ENCODE measurements at places on chromosomes 5 and 9. TPM values are rescaled to one million over a fixed set of nuclear protein-coding genes. Genes with fewer than 3 reads are reported as not detected.

GRCh38 chr9:91131433-91131839 is 230.3 kb downstream of the AUH start:
- peak overlapping the region; percentile 72 for H3K4me3 ChIP-seq
- no peaks in the 10 kb centered on the region for H3K27me3 ChIP-seq
- peak overlapping the region; percentile 98 for H3K27ac ChIP-seq

DNA sequence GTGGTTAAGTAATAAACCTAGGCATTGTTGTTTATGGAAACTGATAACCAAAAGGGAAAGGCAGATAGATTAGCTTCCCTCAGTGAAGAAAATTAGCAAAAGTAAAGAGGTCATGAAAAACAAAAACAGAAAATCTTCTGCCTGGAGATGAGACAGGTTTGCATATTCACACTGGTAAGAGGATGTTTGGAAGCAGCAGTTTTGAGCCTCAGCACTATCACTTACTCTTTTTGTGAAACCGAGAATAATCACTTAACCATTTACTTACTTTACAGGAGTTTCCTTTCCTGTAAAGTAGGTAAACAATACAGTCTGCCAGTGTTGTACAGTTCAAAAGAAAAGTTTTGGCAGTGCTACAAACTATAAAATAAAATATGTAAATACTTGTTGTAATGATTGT is 35.5 kb upstream of the EMB start:
- H3K27me3 ChIP-seq: no peaks in the 10 kb centered on the region
- peaks cover 20% of the 10 kb centered on the region for H3K36me3 ChIP-seq
- no peak for DNase-seq
- no peak overlapping the region for H3K27ac ChIP-seq
- H3K4me3 ChIP-seq: no peak overlapping the region
- H3K4me1 ChIP-seq: peaks cover 20% of the 10 kb centered on the region

GRCh38 chr5:145743396-145744061 is 91.6 kb downstream of the PRELID2 start:
- no peak overlapping the region for H3K27ac ChIP-seq
- H3K4me1 ChIP-seq: no peaks in the 10 kb centered on the region
- H3K27me3 ChIP-seq: no peaks in the 10 kb centered on the region
- H3K4me3 ChIP-seq: no peak overlapping the region
- peak; percentile 28 for DNase-seq
- no peaks in the 10 kb centered on the region for H3K36me3 ChIP-seq

- H3K27me3 ChIP-seq: no peaks in the 10 kb centered on the region
- no peak for DNase-seq
- no peak overlapping the region for H3K4me3 ChIP-seq
- H3K36me3 ChIP-seq: peaks cover 16% of the 10 kb centered on the region
- H3K4me1 ChIP-seq: peaks cover 28% of the 10 kb centered on the region
Measured at GRCh38 chr9:126335837-126336735, 9.5 kb downstream of the MVB12B start.

Gene FOXD4L6
- not detected for total RNA-seq

GRCh38 chr5:79081779-79082178 is 12.2 kb downstream of the BHMT2 start:
- H3K36me3 ChIP-seq: no peaks in the 10 kb centered on the region
- no peak for DNase-seq
- no peak overlapping the region for H3K27ac ChIP-seq
- H3K4me3 ChIP-seq: no peak overlapping the region
- H3K4me1 ChIP-seq: peaks cover 5% of the 10 kb centered on the region

Gene FAM163B
- not detected for total RNA-seq

DNA sequence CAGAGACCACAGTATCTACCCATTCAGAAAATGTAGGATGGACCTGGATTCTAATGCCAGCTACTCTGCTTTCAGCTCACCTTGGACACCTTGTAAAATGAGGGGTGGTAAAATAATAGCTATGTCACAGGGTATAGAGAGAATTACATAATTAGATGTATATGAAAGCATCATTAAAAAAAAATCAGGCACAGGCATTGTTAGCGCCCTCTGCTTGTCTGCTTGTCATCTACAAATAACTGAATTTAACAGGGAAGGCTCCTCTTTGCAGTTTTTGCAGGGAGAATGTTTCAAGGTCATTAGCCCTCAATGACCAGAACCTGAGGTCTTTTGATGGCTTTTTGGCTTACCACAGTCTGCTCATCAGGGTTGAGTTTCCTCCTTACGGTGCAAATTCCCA is 58.0 kb downstream of the GPR21 start:
- no peak overlapping the region for H3K4me3 ChIP-seq
- H3K27ac ChIP-seq: no peak overlapping the region
- no peaks in the 10 kb centered on the region for H3K27me3 ChIP-seq
- no peak for DNase-seq

DNA sequence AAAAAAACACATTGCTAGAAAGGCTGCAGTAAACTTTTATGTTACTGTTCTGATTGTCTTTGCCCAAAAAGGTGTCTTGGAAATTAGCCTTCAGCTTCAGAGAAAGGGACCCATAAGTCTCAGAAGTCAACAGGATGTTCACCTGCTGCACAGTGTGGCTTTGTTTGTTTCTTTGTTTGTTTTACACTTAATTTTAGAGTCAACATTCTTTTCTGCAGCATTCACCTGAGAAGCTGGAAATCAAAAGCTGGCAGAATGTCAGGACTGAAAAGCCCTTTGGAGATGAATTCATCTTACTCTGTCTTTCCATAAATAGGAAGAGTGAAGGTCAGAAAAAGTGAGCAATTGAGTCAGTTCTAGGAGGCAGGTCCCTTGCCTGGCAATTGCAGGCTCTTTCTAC is 170.0 kb downstream of the PAPPA start:
- H3K36me3 ChIP-seq: no peaks in the 10 kb centered on the region
- H3K27me3 ChIP-seq: no peaks in the 10 kb centered on the region
- H3K4me3 ChIP-seq: no peak overlapping the region
- DNase-seq: no peak
- no peak overlapping the region for H3K27ac ChIP-seq

Gene ENC1
- total RNA-seq: 0.96 TPM

Gene TNFSF15
- 1.0 TPM for total RNA-seq

Gene SLC34A1
- total RNA-seq: 1.9 TPM

GRCh38 chr5:1526190-1526631 is 2.5 kb upstream of the LPCAT1 start:
- DNase-seq: peak; percentile 26
- peaks cover 17% of the 10 kb centered on the region for H3K27me3 ChIP-seq
- H3K4me1 ChIP-seq: peaks cover 13% of the 10 kb centered on the region
- no peak overlapping the region for H3K27ac ChIP-seq
- no peak overlapping the region for H3K4me3 ChIP-seq
- H3K36me3 ChIP-seq: peaks cover 3% of the 10 kb centered on the region

Gene HABP4
- 11.4 TPM for total RNA-seq

DNA sequence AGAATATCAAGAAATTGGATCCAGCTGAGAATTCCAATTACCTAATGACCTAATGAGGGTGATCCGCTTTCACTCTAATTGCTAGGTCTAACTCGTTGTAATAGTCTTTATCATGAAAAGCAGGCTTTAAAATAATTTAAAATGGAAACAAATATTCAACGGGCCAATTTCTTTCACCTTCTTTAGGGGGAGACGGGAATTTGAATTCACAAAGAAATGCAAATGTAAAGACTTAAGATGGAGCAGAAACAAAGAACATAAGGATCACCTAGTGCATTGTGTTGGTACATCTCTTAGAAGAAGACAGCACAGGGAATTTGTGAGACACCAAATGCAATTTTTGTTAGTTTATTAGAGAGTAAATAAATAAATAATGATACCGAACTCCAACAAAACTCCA is 1.5 kb upstream of the KCNN2 start:
- H3K36me3 ChIP-seq: no peaks in the 10 kb centered on the region
- peaks cover 60% of the 10 kb centered on the region for H3K27me3 ChIP-seq
- no peak for DNase-seq
- no peak overlapping the region for H3K4me3 ChIP-seq

DNA sequence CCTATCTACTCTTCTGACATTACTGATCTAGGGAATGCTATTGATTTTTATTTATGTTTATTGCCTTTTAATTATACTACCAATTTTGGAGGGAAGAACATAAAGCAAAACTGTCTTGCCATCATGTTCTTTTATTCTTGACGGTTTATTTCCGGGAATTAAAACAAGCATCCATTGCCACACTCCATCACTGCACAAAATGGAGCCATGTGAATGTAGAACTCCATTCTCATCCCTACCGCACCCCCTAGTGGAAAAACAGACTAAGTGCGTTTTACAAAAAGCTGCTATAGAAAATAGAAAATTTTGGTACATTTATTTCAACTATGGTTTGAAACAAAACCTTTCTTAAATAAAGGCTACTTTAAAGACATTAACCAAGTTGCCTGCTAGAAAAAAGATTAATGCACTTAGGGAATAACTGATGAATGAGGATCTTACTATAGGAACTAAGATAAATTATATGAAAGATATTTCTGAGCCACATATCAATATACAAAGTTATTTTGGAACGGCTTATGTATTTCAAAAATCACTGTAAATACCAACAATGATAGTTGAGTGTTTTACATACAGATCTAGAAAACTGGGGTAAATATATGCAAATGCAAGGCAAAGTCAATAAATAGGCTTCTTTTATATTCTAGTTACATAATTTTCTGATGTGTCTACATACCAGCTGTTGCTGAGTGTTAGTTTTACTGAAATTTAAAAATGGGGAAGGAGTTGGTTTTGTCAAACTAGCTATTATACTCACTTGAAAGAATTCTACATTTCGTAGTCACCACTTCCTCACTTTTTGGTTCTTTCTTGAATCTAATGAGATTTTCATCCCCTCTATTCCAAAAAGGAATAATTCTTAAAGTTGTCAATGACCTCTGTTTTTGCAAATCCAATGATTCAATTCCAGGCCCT is 26.5 kb downstream of the OXCT1 start:
- H3K4me1 ChIP-seq: peaks cover 2% of the 10 kb centered on the region
- H3K27ac ChIP-seq: no peak overlapping the region
- peaks cover 10% of the 10 kb centered on the region for H3K36me3 ChIP-seq
- no peak overlapping the region for H3K4me3 ChIP-seq
- H3K27me3 ChIP-seq: no peaks in the 10 kb centered on the region

DNA sequence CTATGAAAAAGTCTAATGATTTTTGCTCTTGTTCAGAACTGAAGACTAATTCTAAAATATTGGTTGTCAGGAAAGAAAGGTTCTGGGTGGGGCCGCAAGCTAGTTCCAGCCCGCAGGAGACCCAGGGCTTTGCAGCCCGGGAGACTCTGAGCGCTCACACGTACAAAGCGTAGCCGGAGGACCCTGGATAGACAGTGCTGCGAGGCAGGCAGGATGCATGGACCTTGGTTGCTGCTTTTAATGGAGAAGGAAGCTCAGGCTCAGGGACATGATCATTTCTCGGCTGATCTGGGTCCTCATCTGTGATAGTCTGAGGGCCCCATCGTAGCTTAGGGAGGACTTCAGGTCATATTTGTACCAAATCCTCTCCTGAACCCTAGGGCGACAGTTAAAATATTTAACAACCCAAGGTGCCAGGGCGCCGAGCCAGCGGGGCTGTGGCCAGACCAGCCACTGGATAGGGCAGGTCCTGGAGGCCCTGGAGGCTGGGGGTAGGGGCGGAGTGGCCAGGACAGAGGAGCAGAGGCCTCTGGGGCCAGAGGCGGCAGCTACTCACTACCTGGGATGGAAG is 70.1 kb upstream of the UNC5A start:
- peaks cover 4% of the 10 kb centered on the region for H3K4me1 ChIP-seq
- H3K27ac ChIP-seq: no peak overlapping the region
- peaks cover 67% of the 10 kb centered on the region for H3K27me3 ChIP-seq
- no peak for DNase-seq
- H3K4me3 ChIP-seq: no peak overlapping the region

Gene PDZD2
- total RNA-seq: 0.22 TPM

- H3K36me3 ChIP-seq: peaks cover 49% of the 10 kb centered on the region
- H3K27me3 ChIP-seq: no peaks in the 10 kb centered on the region
- no peak for DNase-seq
- no peak overlapping the region for H3K4me3 ChIP-seq
- peaks cover 54% of the 10 kb centered on the region for H3K4me1 ChIP-seq
Measured at GRCh38 chr5:55030220-55030619, 6.2 kb downstream of the GZMK start.

Gene SLC22A4
- 0.14 TPM for total RNA-seq

DNA sequence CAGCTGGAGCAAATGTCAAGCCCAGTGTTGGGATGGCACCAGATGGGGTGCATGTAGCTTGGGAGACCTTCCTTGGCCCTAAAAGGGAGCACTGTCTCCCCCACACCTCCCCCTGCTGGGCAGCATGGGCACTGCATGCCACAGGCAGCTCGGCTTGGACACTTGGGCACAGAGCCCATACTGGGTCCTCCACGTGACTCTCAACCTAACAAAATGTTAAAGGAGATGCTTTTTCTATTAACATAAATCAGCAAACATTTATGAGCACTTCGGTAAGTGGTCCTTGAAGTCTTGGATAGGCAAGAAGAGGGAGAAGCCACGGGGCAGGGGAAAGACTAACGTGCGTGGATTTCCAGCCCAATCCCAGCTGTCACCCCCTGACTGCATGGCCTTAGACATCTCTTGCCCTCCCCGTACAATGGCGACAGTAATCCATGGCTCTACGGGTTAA is 23.9 kb upstream of the MAPK9 start:
- H3K4me3 ChIP-seq: no peak overlapping the region
- no peaks in the 10 kb centered on the region for H3K36me3 ChIP-seq
- H3K27ac ChIP-seq: no peak overlapping the region
- no peaks in the 10 kb centered on the region for H3K27me3 ChIP-seq
- DNase-seq: peak; percentile 81
- H3K4me1 ChIP-seq: peaks cover 3% of the 10 kb centered on the region

DNA sequence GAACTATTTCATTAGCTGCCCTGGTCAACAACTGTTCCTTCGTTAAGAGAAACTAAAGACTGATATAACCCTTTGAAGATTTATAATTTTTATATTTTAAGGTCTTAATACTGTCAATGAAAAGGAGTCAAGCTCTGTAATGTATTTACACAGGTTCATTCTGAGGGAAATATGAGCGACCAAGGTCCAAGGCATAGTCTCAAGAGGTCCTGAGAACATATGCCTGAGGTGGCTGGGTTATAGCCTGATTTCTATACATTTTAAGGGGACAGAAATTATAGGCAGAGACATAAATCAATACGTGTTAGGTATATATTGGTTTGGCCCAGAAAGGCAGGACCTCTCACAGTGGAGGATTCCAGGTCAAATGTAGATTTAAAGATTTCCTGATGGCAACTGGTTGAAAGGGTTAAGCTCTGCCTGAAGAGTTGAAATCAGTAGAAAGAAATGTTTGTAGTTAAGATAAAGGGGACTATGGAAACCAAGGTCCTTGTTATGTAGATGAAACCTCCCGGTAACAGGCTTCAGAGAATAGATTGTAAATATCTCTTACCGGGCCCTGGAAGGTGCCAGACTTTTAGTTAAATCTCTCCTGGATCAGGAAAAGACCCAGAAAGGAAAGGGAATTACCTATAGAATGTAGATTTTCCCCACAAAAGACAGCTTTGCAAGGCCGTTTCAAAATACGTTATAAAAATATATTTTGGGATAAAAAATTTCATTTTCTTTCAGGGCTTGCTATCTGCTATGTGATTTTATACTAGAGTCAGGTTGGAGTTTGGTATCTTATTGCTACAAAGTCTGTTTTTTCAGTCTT is 107.3 kb upstream of the PRLR start:
- H3K27me3 ChIP-seq: no peaks in the 10 kb centered on the region
- no peaks in the 10 kb centered on the region for H3K36me3 ChIP-seq
- no peak overlapping the region for H3K27ac ChIP-seq
- no peak for DNase-seq

All from activated naive CD8-positive, alpha-beta T cell treated with anti-CD3 and anti-CD28 coated beads, Interleukin-2, amount 10 ng/mL, durations not matched to agents 7 days and 5 days (primary cell).